Neuronal stem cell (in vitro differentiated cells): ENCODE measurements at places on chromosomes 16 and 17.

- no peak for DNase-seq
Measured at GRCh38 chr17:73028299-73028755, 64.2 kb downstream of the SLC39A11 start.

DNA sequence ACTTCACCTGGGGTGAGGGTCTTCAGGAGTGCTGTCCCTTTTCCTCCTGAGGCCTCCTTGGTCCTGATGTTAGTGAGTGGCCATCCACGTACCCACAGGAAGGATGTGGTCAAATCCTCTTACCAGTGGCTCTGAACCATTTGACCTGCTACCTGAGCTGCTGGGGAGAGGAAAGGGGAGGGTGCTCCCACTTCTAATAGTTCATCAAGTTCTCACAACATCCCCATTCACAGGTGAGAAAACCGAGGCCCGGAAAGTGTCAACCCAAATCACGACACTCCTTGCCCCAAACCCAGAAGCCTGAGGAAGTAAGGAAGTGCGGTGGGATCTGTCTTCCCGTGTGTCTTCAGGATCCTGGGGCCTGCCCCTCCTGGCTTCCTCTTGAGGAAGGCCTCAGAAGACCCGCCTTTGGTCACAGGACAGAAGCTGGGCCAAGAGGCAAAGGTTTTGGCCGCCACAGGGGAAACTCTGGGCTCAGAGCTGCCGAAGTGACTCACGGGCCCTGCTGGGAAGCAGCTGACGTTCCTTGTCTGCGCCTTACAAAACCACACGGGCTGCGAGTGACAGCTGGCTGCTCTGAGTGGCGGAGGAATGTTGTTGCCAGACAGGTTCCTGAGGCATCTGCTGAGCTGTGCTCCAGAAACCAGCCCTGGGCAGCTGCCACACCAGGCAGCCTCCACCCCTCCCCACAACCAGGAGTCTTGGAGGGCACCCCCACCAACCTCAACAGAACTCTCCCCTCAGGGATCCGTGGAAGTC lies 13.9 kb upstream of the KIFC3 start:
- no peak for DNase-seq

GRCh38 chr16:79897104-79897452 lies 296.5 kb upstream of the MAF start:
- DNase-seq = no peak

- no peak for DNase-seq
Measured at GRCh38 chr16:86794216-86794864, 216.0 kb downstream of the FOXL1 start.

- DNase-seq = no peak
Measured at GRCh38 chr16:88799569-88800276, 3.9 kb upstream of the CDT1 start.

DNA sequence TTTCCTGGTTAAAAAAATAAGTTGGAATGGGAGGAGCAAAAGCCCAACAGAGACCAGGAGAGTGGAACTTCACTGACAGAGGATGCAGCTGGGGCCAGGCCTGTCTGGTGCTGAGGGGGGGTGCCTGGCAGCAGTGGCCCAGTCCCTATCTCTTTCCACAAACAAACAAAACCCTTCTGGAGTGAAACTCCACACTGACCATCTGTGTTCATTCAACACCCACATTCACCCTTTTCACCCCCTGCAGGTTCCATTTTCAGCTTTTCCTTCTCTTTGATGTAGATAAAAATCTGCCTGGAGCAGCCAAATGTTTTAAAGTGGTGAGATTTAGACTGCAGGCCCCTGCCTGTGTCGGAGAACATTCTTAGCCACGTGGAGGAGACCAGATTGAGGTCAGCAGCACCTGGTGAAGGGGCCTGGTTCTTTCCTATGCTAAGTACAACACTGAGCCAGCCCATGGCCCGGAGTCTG lies 161.4 kb upstream of the CDH11 start:
- no peak for DNase-seq

GRCh38 chr17:80892900-80893603 lies 98.6 kb upstream of the CHMP6 start:
- no peak for DNase-seq

GRCh38 chr16:66064801-66065530 lies 301.5 kb upstream of the CDH5 start:
- DNase-seq = no peak

DNA sequence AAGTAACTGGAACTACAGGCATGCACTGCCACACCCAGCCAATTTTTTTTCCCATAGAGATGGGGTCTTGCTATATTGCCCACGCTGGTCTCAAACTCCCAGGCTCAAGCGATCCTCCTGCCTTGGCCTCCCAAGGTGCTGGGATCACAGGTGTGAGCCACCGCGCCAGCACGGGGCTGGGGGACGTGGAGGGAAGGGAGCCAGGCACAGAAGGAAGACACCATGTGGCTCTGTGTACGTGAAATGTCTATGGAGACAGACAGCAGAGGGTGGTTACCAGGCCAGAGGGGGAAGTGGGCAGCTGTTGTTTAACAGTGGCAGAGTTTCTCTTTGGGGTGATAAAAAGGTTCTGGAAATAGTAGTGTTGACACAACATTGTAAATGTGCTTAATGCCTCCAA lies 4.6 kb upstream of the PIEZO1 start:
- DNase-seq = no peak

DNA sequence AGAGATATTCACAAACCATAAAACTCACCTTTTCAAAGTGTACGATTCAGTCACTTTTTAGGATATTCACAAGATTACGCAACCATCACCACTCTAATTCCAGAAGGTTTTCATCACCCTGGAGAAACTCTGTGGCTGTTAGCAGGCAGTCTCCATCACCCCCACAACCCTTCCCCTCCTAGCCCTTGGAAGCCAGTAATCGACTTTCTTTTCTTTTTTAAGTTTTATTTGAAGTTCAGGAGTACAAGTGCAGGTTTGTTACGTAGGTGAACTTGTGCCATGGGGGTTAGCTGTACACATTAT lies 363.5 kb downstream of the CPPED1 start:
- DNase-seq = no peak

GRCh38 chr17:72804949-72805707 lies 287.4 kb downstream of the SLC39A11 start:
- DNase-seq = no peak

- DNase-seq = no peak
Measured at GRCh38 chr17:78873519-78874340, 29.3 kb downstream of the CEP295NL start.

DNA sequence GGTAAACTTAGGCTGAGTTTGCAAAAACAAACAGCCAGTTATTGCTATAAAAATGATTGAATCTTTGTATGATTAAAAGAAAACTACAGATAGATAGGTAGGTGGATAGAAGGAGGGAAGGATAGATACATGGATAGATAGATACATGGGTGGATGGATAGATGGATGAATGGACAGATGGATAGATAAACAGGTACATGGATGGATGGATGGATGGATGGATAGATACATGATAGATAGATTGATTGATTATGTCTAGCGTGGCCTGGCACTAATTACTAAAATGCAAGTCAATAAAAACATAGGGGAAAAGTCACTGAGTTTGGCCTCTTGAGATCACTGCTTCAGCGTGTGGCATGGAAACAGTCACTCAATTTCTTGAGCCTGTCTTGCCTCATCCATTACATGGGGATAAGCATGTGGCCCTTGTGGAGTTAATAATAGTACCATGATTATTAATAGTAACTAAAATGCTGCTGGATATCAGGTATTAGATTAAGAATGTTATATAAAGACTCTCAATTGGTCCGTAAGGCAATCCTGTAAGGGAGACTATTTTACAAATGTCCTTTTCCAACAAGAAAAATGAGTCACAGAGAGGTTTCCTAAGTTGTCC lies 184.9 kb downstream of the HS3ST3A1 start:
- no peak for DNase-seq

DNA sequence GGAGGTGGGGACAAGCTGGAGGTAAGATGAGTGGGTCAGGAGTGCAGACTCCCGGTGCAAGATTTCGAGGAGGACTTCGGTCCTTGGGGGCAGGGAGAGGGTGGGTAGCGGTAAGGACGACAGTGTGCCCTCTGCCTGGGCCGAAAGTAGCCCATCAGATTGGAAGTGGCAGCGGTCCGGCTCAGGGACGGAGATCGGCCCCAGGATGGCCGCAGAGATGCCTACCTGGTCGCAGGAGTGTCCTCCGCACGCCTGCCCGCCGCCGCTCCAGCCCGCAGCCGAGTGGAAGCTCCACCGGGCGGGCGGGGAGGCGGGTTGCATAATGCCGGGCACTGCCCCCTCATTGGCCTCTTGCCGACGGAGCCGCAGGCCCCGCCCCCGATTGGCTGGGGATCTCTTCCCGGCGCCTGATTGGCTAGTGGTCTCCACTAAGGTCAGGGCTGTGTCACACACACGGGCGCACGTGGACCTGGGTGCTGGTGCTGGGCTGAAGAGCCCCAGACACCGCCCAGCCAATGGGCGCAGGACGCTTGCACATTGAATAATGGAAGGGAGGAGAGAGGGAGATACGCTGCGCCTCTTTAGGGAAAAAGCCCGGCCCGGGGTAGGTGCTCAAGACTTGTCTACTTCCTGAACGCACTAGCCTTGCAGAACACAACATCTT lies at the start of gene PER1:
Gene PER1 (minus strand): TSS at position 293 of the 664 bp plus-strand sequence. CDS start 1,698 bp downstream, outside the sequence.
- DNase-seq = peak; percentile 80

GRCh38 chr17:40605306-40605705 lies 40.0 kb upstream of the CCR7 start:
- no peak for DNase-seq

GRCh38 chr16:1309888-1310831 lies 724 bp downstream of the UBE2I start:
- DNase-seq = no peak

- no peak for DNase-seq
Measured at GRCh38 chr16:15830832-15831451, 25.9 kb downstream of the MYH11 start.

- DNase-seq = no peak
Measured at GRCh38 chr16:87101903-87102302, 215.3 kb downstream of the C16orf95 start.

DNA sequence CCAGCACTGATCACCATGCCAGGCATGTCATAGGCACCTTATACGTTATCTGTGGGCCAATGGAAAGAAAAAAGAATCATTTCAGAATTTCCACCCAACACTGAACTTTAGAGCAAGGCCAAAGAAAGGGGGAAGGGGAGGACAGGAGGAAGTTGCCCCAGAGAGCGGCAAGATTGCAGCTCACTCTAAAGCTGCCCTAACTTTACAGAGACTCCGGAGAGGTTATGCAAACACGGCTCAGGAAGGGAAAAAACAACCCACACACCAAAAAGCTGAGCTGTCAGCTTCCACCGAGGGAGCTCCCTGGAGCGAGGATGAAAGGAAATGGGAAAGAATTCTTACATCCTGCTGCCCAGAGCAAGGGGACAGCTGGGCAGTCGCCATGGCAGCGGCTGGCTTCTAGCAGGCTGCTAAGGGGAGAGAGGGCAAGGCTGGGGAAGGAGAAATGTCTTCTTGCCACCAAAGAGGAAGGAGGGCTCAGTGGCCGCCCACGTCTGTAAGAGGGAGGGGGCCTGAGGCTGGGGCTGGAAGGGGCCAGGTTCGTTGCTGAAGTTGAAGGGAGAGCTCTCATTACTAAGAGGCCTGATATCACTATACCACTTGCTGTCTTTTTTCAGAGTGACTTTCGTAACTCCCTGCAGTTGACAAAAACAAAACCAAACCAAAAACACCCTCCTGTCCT lies 18.2 kb downstream of the COTL1 start:
- DNase-seq = peak; percentile 77

DNA sequence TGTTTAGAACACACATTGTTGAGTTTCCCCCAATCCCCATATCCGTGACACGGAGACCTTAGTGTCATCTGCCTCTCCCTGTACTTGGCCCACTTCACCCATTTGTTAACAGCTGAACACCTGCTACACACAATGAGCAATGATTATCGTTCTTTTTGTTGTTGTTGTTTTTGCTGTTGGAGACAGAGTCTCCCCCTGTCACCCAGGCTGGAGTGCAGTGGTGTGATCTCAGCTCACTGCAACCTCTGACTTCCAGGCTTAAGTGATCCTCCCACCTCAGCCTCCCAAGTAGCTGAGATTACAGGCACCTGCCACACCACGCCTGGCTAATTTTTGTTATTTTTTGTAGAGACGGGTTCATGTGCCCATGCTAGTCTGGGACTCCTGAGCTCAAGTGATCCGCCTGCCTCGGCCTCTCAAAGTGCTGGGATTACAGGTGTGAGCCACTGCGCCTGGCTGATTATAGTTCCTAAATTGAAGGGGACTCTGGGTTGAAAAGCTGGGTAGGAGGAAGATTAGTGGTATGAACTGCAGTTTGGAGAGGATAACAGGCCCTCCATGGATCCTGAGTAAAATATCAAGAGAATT lies 21.6 kb downstream of the NDE1 start:
- no peak for DNase-seq

GRCh38 chr16:49026566-49027181 lies 255.0 kb downstream of the CBLN1 start:
- no peak for DNase-seq

DNA sequence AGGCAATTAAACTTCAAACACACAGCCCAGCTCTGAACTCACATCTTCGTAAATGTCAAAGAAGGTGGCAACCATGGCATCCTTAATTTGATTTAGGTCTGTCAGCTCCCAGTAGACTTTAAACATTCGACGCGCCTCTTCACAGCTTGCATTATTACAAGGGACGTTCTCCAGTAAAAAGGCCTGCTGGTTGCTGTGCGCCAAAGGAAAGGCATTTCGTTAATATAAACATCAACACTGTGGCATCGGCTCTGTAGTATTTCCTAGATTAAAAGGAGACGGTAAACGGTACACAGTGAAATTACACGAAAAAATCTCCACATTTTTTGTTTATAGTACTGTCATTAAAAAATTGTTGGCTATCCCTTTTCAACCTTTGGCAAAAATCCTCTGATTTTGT lies 116.8 kb upstream of the NETO2 start:
- no peak for DNase-seq

DNA sequence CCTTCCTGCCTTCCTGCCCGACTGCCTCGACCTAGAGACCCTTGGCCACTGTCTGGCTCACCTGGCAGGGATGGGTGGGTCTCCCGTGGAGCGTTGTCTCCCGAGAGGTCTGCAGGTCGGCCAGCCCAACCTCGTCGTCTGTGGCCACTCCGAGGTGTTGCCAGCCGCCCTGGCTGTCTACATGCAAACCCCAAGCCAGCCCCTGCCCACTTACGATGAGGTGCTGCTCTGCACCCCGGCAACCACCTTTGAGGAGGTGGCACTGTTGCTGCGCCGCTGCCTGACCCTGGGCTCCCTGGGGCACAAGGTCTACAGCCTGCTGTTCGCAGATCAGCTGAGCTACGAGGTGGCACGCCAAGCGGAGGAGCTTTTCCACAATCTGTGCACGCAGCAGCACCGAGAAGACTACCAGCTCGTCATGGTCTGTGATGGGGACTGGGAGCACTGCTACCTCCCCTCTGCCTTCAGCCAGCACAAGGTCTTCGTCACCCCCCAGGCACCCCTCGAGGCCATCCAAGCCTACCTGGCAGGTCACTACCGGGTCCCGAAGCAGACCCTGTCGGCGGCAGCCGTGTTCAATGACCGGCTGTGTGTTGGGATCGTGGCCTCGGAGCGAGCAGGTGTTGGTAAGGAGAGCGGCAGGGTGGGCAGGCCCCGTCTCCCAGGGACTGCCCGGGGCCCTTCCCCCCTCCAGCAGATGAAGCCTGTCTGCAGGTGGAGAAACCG lies 75.1 kb upstream of the ENDOV start:
- no peak for DNase-seq

- no peak for DNase-seq
Measured at GRCh38 chr17:41439375-41439774, 1.4 kb downstream of the KRT38 start.
